H9 (cell line): ENCODE measurements at places on chromosomes 7 and 10.

GRCh38 chr7:1085910-1086421, 1.9 kb upstream of the GPER1 start:
- no peak for DNase-seq

- DNase-seq = no peak
These were observed 52.8 kb downstream of the CHN2 start for GRCh38 chr7:29247224-29247962.

- DNase-seq = no peak
These were observed 51.1 kb upstream of the UBE3C start for GRCh38 chr7:157087646-157088045.

DNA sequence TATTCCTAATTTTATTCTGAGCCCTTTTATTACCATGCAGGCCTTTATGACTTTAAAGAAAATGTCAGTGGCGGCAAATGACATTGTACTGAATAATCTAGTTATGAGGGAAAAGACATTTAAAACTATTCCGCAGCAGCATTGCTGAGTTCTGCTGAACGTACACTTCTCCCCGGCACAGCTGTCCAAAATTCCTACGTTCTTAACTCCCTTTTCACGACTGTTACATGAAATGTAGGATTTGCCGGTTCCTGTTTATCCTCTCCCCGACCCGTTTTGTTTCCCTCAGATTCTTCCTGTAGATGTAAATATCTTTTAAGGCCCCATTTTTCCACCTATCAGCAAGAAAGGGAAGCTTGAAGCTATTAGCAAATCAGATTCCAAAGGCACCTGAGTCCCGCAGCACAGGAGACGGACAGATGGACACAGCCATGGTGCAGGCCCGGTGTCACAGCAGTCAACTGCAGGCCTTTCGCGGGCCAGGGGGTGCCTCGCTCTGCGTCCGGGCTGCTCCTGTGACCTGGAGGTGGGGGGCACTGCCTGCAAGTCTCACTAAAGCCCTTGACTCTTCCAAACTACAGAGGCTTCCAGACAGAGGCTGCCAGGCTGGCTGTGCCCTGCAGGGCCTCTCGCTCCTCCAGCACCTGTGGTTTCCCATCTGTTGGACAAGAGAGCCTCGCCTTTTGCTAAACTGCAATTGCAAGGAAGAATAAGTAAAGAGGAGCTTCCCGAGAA, 485.0 kb upstream of the MGMT start:
- DNase-seq = no peak

GRCh38 chr7:81367326-81367931, 402.4 kb downstream of the HGF start:
- no peak for DNase-seq

DNA sequence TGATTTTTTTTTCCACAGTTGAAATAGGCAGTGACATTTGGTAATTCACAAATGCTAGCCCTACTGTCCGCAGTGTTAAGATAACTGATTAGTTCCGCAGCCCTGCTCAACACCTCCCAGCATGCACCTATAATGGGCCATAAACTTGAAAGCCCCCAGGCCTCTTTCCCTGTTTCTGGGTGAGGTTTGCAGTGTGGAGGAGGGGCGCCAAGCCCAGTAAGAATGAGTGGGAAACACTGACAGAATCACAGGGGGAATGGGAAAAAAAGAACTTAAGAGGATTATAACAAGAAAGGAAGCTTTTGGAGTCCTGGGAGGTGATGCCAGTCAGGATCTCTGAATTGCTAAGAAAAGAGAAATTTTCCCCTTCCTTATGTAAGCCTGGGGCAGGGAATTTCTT, 39.6 kb upstream of the SP8 start:
- DNase-seq = no peak

GRCh38 chr10:101062232-101063049, 652 bp downstream of the KAZALD1 start:
- DNase-seq = peak; percentile 85

DNA sequence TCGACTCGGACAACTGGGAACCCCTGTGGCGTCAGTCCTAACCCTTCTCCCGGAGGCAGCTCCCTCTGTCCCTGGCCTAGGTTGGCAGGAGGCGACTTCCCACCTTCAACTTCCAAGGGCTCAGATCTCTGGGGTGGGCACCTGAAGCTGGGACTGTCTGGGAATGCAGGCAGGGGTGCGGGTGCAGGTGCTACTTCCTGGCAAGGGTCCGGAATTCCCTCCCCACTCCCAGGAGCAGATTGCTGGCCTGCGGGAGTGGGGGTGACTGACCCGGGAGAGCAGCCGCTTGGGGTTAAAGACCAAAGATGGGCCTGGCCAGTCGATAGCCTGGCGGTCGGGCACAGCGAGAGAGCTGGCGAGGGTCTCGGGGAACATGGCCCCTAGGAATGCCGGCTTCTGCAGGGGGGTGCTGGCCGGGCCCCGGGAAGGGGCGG, 387 bp downstream of the EPHA1 start:
- DNase-seq = no peak

GRCh38 chr10:130776724-130777123, 534.8 kb downstream of the TCERG1L start:
- no peak for DNase-seq

GRCh38 chr10:88805361-88805760, 2.8 kb downstream of the LIPM start:
- no peak for DNase-seq

- DNase-seq = no peak
These were observed 543.0 kb upstream of the FZD8 start for GRCh38 chr10:36185097-36185496.

GRCh38 chr10:126836009-126836408, 69.2 kb upstream of the DOCK1 start:
- no peak for DNase-seq

- DNase-seq = no peak
These were observed 379.7 kb downstream of the PHTF2 start for GRCh38 chr7:78178319-78178718.

DNA sequence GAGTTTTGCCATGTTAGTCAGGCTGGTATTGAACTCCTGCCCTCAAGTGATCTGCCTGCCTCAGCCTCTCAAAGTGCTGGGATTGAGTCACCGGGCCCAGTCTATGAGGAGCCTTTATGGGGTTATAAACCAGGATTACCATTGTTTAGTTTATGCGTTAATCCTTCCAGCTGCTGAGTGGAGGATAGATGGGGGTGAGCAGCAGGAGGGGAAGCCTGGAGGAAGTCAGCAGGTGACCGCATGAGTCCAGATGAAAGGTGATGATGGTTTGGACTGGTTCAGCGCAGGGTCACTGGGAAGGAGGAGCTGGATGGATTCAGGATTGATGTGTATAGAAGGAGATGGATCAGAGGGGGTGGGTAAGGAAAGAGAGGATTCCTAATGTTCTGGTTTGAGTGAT, 197.1 kb downstream of the ADAM12 start:
- no peak for DNase-seq

DNA sequence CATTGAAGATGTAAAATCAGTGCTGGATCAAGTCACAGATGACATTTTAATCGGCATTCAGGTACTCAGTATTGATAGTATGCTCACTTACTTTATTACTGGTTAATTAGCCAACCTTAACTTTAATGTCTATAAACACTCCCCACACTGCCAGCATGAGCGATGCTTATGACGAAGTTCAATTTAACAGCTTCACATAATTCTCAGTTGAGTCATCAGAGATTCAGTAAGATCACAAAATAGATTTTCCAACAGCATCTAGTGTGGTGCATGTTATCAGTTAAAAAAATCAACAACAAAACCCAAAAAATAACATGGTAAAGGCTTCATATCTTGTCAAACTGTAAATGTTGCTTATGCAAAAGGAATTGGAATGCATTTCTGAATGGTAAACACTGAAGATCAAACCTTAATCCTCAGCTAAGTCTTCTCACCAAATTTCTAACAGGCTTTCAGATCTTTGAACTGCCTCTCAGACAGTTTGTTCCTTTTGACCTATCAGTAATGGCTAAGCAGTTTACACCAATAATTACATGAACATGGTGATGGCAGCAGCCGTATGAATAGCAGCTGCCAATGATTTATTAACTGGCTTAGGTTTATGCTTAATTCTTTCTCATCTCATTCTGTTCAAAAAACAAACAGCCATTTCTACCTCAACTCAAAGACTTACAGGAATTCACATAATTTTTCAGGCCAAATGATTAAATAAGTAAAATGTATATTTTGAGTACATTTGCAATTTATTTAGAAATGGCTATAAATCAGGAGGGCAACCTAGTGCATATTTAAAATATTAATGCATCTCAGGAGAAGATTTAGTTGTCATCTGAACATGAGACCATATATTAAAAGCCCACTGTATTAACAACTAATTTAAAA, 98.5 kb downstream of the CABCOCO1 start:
- DNase-seq = no peak

- no peak for DNase-seq
These were observed 63.6 kb downstream of the TES start for GRCh38 chr7:116273918-116274301.

GRCh38 chr7:55044791-55045190, 26.0 kb downstream of the EGFR start:
- no peak for DNase-seq

GRCh38 chr7:22356701-22357310, at the start of gene RAPGEF5:
Gene RAPGEF5, minus strand, starts transcription at chr7:22357154. Its CDS starts 94 bp downstream, at chr7:22357060.
- DNase-seq = peak; percentile 60

- DNase-seq = peak; percentile 86
These were observed 29.1 kb downstream of the GARIN1A start for GRCh38 chr7:128701062-128701785.

DNA sequence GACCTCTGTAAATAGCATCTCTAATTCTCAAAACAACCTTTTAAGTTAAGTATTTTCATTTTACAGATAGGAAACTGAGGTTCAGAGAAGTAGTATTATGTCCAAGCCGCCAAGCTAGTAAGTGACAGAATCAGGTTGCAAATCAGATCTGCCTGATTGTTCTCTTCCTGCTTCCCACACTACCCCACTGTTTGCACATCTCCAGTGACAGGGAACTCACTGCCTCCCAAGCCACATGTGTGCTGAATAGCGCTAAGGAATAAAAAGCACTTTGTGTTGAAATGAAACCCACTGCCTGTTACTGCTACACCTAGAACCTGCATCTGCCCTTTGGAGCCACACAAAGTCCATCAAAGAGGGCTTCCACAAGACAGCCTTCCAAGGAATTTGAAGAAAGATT, 45.1 kb upstream of the WDR11 start:
- DNase-seq = no peak

DNA sequence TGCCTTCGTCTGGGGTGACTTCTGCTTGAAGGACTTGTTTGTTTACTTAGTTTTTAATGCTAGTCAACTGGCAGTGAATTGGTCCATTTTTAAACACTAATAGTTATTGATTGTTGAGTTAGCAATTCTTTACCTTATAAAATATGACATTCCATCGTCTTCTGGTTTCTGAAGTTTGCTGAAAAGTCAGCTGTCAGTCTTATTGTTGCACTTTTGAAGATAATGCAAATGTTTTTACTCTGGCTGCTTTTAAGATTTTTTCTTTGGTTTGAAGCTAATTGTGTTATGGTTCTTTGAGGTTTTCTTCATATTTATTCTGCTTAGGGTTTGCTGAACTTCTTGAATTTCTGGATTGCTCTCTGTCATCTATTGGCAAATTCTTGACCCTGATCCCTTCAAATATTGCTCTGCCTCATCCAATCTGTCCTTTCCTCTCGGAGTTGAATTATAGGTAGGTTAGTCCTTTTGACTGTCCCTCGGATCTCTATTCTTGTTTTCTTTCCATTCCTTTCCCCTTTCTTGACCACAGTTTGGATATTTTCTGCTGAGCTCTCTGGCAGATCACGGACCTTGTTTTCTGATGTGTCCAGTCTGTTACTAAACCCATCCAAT, 24.2 kb downstream of the MGMT start:
- no peak for DNase-seq

DNA sequence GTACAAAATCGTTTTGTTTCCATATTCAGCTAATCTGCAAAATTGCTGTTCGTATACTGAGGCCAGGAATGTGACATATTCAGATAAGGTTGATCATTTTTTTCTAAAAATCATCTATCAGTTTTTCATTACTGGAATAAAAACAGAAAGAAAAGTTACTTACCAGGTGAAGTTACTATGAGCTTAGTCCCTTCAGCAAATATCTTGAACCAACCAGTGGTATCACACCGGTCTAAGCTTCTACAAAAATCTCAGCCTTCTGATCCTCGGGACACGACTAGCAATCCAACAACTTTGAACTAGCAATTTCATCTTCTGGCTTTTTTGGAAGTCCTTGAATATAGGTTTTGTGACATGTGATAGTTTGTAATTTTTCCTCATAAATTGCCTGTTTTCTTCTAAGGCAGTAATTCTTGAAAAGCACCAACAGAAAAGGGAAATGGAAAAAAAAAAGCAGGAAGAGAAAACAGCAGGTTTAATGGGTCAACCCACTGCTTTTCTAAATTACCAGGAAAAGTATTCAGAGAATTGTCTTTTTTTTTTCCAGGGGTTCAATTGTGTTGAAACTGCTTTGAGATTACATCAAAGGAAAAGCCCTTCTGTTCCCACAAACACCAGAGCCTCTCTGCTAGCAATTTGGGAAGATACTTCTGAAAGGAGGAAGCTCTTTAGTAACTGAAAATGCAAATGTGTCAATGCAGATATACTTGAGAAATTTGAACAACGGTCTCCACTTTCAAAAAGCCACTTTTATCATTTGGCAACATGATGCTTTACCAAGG, 2.9 kb upstream of the TARP start:
- no peak for DNase-seq

GRCh38 chr7:126727930-126728391, 524.8 kb downstream of the GRM8 start:
- DNase-seq = no peak

GRCh38 chr7:129848436-129848835, 104.3 kb downstream of the UBE2H start:
- no peak for DNase-seq

DNA sequence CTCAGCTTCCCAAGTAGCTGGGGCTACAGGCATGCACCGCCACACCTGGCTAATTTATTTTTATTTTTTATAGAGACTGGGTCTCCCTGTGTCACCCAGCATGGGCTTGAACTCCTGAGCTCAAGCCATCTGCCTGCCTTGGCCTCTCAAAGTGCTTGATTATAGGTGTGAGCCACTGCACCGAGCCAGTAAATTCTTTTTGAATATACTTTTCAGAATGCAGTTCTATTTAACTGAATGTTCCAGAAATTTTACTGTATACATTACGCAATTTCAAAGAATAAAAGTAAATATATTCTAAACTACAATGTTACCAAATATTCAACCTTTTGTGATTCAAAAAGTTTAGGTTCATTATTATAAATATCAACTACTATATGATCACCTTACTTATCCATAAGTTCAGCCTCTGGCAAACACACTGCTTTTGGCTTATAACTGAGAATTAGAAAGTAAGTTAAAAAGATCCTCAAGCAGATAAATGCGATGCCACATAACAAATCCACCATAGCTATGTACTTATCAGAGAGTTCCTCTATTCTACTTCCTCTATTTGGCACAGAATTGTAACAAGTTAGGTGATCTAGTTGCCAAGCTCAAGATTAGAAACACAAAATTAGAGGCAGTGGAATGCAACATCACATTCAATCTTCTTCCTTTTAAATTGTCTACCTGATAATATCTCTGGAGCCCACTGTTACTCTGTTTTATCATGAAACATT, 118.2 kb downstream of the ANK3 start:
- DNase-seq = no peak

- no peak for DNase-seq
These were observed 473.7 kb downstream of the TYW1 start for GRCh38 chr7:67470256-67470751.
